Activated CD8-positive, alpha-beta T cell treated with anti-CD3 and anti-CD28 coated beads, Interleukin-2, amount 10 ng/mL, durations not matched to agents 7 days and 5 days (primary cell): ENCODE measurements at places on chromosomes 16 and 17.
A peak's percentile ranks its signal among the peaks of the same experiment; 100 is the strongest.

DNA sequence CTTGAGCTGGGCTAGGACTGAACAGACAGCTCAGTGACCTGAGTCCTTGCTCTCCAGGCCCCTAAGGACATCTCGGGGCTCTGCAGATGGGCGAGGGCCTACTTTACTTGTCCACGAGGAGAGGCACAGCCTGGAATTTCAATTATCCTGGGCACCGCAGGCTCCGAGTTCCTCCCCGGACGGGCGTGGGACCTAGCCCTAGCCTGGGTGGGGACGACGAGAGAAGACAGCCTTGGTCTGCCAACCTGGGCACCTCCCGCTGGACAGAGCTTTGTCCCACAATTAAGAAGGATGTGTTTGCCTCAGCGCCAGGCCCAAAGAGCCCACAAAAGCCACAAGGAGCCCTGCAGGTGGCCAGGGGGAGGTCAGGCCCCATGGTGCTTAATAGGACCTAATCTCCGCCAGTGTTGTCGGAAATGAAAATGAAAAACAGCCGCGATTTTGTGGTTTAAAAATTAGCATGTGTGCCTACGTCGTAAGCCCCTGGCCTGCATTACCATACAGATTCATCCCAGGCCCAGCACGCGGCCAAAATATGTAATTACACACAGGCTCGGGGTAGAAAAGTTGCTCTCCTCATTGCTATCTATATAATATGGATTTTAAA, 51.4 kb upstream of the LHX1 start:
- DNase-seq = no peak

GRCh38 chr17:82086941-82087906, 10.8 kb downstream of the FASN start:
- no peak for DNase-seq

DNA sequence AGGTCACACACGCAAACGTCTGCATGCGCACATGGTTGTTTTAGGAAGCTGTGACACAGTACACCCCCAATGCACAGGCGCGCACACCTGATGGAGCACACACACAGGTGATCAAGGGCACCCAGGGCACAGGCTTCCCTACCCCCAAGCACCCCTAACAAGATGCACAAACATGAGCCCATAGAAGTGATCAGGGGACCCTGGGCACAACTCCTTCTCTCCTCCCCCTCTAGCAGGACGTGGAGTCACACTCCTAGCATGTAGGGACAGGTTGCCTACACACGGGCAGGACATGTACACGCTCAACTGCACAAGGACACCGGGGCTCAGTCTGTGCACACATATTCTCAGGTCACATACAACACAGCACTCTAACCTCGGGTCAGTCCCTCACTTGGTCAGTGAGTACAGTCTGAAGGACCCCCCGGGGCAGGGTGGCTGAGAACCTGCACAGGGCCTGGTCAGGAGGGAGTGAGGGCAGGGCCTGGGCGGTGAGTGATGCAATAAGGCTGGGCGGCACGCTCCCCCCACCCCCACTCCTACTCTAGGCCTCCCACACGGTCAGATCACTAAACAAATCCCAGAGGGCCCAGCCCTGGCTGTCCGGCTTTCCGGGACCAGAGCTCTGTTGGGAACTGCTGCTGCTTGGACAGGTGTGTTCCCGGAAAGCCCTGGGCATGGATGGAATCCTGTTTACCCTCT, 751 bp upstream of the DOC2B start:
- DNase-seq = no peak

GRCh38 chr16:57039148-57039812, 49.9 kb downstream of the NLRC5 start:
- DNase-seq = peak; percentile 70

DNA sequence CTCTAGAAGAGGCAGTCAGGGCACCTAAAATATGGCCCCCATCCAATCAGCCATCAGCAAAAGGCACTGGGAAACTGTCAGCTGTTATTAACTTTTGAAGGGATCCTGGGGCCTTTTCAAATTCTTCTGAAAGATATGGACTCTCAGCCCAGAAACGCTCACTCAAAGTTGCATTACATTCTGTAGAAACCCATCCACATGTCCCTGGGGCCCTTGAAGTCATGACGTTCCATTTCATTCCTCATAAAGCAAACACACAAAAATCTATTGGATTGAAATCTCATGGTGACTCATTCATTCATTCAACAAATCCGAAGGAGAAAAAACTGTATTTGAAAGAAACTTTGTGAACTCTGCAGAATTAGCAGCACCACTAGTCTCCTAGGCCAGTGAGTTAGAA, 215.3 kb downstream of the C16orf95 start:
- no peak for DNase-seq

DNA sequence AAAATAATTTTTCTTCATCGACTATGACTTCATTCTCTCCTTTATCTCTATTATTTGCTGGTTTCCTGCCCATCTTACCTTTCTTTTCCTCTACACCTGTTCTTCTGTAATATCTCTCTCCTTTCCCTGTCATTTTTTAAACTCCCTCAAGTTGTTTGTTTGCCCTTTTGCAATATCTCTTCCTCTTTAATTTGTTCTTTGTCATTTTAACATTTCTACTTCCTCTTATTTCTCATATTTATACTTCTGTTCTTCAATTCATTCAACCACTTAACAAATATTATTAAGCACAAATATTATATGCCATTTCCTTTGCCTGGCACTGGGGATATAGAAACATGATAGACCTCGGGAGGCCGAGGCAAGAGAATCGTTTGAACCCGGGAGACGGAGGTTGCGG, 22.6 kb downstream of the MAP3K3 start:
- no peak for DNase-seq

GRCh38 chr16:67397812-67398545, 4.7 kb upstream of the TPPP3 start:
- DNase-seq = no peak

DNA sequence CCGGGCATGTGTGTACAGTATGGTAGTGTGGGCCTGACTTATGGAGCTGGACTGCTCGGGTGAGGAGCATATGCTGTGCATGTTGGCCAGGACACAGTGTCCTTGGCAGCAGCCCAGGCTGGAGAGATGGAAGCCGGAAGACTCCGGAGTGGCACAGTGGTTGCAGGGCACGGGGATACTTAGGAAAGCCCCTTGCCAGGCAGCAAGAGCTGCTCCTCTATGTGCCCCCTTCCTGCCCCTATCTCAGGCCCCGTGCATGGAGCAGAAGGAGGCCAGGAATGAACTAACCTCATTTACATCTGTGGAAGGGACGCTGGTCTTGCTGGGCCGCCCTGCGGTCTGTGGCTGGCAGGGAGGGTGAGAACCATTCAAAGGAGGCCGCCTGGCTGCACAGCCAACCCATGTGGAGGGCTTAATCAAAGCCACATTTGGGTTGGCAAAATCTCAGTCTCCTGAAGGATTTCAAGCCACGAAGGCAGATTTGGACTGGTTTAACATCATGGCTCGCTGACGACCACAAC, 32.2 kb upstream of the RCVRN start:
- DNase-seq = no peak

GRCh38 chr17:52201767-52202519, 43.4 kb upstream of the CA10 start:
- DNase-seq = no peak

DNA sequence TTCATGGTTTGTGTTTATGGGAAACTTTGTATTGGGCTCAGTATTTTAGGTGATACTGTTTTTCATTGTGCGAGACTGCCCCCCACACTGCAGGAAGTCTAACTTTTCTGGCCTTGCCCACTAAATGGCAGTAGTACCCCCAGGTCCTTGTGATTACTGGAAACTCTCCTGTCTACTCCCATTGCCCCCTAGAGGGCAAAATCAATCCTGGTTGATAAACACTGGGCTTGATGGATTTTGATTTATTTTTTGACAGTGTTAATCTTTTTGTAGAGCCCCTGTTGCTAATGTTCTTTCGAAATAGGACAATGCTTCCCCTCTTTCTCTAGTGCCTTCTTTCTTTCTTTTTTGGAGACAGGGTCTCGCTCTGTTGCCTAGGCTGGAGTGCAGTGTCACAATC, 15.5 kb downstream of the METTL9 start:
- DNase-seq = no peak

GRCh38 chr16:4319454-4320421, 3.9 kb downstream of the GLIS2 start:
- peak; percentile 86 for DNase-seq
